ENCODE measurements at places on chromosomes 4 and X.

- no peak for DNase-seq
Observed at GRCh38 chr4:158758142-158758541, 10.7 kb upstream of the FNIP2 start.

DNA sequence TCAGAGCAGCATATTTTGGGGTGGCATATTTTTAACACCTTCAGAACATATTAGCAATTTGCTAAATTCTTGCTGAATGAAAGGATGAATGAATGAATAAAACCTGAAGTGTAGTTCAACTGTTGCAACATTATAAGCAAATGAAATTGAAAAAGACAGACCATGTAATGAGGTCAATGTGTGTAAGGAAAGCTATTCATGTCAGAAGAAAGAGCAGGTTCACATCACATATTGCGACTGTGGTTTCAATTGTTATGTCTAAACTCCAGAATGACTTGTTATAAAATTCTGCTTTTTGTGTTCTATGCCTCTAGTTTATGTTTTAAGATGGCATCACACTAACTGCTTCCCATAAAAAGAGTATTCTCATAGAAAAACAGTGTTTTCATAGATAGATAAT is 32.9 kb upstream of the DSPP start:
- DNase-seq, result no peak

- no peak for DNase-seq
Observed at GRCh38 chrX:16208601-16209000, 41.3 kb downstream of the MAGEB17 start.

GRCh38 chr4:54909961-54910360 is 215.4 kb downstream of the KDR start:
- DNase-seq, result no peak

- no peak for DNase-seq
Observed at GRCh38 chr4:88599714-88600113, 7.4 kb downstream of the HERC3 start.

- no peak for DNase-seq
Observed at GRCh38 chrX:9678215-9678965, 87.3 kb downstream of the GPR143 start.

DNA sequence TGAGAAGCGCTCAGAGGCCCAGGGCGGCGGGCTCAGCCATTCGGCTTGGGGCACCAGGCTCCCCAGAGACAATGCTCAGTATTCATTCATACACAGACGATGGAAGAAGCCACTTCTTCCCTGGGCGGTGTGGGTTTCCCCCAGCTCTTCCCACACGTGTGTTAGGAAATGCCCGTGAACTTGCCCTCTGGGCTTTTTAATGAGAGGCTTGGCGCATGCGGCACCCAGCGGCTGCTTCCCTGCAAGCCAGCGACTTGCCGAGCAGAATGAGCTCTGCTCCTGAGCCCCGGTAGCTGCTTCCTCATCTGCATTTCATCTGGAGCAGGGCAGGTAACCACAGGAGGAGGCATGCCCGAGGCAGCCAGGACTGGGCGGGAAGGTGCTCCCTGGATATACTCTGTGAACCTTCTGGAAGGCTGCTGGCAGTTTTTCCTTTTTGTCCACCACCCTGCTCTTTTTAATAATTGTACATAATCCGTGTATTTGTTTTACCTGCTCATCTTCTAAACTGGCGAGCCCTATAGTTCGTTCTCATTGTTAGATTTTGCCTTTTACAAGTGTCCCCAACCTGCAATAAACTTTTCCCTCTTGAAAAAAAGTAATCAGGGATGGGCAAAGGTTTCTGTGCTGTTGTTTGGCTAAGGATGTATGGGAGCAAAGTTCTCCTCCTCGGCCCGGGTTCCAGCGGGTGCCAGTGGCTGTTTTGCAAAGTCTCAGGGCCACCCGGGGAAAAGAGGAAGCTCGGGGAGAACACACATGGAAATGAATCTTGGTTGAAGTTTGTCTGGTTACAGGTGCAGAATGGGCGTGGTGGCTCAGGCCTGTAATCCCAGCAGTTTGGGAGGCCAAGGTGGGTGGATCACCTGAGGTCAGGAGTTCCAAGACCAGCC is 178.8 kb downstream of the DCLK2 start:
- no peak for DNase-seq

GRCh38 chrX:38890326-38890725 is 89.1 kb downstream of the MID1IP1 start:
- DNase-seq, result no peak

DNA sequence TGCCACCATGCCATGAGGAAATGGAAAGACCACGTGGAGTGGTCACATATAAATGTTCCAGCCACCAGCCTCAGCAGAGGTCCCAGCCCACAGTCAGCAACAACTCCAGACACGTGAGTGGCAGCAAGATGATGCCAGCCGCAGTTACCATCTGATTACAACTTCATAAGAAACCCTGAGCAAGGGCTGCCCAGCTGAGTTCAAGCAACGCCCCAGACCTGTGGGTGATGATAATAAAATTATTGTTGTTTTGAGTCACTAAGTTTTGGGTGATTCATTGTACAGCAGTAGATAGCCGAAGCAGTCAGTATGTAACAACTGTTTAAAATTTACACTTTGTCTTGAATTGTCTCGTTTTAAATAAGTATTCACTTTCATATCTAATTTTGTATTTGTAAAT is 5.8 kb upstream of the CCNG2 start:
- no peak for DNase-seq

- no peak for DNase-seq
Observed at GRCh38 chr4:176959980-176960379, 167.3 kb upstream of the VEGFC start.

All from brain microvascular endothelial cell (primary cell).